CD4-positive, alpha-beta memory T cell (primary cell): ENCODE measurements at places on chromosomes 11 and 22. TPM values are rescaled to one million over a fixed set of nuclear protein-coding genes. Genes with fewer than 3 reads are reported as not detected.

ATL3 gene
- 40.4 TPM for total RNA-seq

TMPRSS6 gene
- 0.61 TPM for total RNA-seq

- DNase-seq, result no peak
These were observed 24.5 kb downstream of the DUSP8 start for GRCh38 chr11:1547467-1548098.

DNA sequence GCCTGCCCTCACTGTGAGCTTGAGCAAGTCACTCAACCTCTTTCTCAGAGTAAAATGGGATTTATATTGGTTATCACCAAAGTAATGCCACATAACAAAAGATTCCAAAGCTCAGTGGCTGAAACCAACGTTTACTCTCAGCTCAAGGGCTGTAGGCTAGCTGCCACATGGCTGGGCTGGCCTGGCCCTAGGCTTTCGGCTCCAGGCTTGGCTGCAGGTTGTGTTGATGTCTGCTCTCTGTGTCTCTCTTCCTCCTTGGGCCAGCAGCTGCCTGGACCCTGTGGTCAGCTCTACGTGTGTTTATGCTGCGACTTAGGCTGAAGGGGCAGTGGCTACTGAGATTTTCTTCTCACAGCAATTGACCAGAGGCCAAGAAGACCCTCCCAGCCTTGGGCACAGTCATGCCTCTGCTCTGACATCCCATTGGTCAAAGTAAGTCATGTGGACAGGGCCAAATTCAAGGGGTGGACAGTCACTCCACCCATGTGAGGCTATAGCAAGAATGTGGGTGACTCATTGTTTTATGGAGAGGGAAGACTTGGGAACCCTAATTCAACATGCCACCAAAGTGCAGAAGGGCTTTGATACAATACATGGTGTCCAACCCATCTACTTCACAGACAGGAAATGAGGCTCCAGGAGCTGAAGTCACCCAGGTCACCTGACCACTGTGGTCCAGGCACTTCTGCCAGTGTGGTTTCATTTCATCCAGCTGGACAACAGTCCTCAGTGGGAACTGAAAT is 90.6 kb downstream of the TSPAN18 start:
- no peak for DNase-seq

DNA sequence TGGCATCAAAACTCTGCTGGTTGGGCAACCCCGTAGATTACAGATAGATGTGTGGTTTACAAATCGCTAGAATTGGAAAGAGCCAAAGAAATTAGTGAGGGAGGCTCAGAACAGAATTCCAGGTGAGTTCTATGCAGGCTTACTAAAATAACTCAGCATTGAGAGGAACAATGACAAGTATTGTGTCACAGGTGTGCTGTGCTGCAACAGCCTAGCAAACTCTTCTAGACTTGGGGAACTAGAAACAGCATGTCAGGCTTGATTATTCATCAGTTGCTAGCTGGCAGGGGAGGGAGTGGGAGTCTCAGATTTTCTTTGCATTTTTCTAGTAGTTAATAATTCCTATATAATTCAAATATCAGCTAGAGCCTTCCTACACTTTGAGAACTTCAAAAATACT is 26.3 kb upstream of the RASD2 start:
- DNase-seq, result no peak

OR5P2 gene
- total RNA-seq, result not detected

RRP7A gene
- 98.1 TPM for total RNA-seq
